ENCODE measurements at places on chromosomes 3 and 15.

DNA sequence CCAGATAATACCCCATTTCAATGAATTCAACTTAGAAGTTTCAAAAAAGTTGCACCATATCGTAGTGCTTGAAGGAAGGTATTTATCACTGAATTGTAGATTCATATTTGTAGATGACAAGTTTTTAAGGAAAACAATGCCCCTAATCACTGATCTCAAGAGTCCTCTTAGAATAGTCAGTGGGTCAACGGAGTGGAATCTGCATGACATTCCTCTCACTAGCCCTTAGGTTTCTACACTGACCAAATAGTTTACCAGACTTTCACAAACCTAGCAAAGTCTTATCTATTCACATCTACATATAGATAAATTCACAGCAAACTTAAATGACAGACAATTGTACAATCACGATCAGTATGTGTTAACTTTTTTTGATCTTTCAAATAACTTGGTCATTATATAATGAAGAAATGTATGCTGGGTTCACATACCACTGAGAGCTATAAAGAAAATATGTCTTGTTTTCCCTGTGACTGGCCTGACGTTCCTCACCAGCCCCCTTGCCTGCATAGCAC is 35.7 kb upstream of the PHLDB2 start:
- no peak for DNase-seq

GRCh38 chr3:125967156-125967555 is 1.8 kb upstream of the ROPN1B start:
- no peak for DNase-seq

DNA sequence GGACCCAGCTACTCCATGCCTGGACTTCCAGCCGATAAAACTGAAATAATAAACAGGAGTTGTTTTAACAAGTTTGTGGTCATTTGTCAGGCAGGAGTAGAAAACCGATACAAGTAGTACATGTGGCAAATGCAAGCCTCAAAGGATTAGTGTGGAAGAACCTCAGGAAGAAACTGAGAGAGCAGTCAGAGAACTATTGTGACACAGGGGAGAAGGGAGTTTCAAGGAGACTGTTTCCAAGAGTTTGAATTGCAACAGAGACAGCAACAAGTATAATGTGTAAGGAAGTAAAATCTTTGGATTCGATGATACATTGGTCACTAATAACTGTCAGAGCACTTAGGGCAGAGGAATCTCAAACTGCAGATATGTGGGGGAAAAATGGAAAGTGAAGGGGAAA is 450.6 kb upstream of the ARHGEF26 start:
- DNase-seq = no peak

GRCh38 chr15:49830391-49830790 is 209.5 kb downstream of the DTWD1 start:
- no peak for DNase-seq

DNA sequence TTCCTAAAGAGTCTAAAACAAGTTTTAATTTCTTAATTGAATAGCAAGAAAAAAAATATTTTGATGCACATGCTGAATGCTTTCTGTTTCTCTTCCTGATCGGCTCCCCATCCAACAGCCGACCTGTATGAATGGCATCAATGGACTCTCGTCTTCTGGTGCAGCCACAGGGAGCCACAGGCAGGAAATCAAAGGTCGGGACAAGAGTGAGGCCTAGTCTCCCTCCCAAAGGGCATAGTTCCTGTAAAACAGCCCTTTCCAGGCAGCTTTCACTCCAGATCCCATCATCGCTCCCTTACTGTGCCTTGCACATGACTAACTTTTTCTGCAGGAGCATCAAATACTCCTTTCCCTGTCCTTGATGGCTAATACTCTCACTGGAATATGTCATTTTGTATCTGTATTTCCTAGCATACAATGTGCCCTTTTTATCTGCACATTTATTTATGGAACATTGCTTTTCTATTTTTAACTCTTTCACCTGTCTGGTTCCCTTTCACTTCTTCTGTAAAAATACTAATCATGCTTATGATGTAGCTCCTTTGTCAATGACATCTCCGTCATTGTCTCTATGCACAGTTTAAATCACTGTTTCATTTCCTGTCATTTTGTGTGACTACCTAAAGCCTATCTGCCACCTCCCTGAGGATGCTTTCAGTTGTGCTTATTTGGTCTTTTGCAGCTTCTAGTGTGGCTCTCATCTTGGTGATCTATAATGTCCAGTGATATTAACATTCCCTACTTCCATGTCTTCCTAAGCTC is 326.2 kb downstream of the CTNNB1 start:
- DNase-seq = no peak

- DNase-seq = no peak
These were observed 85.5 kb upstream of the FGF12 start for GRCh38 chr3:192812743-192813383.

- no peak for DNase-seq
These were observed 42.4 kb downstream of the EOMES start for GRCh38 chr3:27679691-27680090.
